ENCODE measurements at places on chromosomes 2 and 18.

DNA sequence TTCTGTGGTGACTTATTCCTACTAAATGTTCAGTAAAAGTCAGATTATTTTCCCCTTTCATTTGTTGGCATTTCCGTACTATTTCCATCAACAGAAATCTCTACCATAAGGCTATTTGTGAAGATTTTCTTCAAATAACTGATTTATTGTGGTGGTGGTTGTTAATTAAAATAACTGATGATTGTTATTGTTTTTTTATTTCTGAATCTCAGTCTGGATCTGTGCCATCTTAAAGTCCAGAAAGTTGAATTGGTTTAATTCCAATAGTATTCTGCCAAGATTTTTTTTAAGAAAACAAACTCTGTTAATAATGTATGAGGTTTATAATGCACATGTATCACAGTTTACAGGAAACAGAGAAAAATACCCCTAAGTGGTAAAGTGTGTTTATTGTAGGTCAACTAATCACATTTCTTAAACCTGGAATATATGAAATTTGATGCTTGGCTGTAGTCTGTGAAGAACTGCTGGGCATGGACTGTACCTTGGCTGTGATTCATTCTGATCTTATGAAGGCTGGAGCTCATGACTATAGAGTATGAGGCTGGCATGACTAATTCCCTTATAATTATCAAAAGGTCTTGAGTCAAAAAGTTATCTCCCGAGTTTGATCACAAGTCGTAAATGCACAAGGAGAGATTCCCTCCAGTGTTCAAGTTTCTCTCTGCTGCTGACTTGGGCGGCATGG, 134.2 kb upstream of the RND3 start:
- no peak for DNase-seq

- DNase-seq = no peak
These were observed 29.5 kb downstream of the DIPK1C start for GRCh38 chr18:74427442-74428112.

GRCh38 chr2:207722773-207723424, 11.5 kb downstream of the CCNYL1 start:
- DNase-seq = no peak

- DNase-seq = no peak
These were observed 22.4 kb downstream of the PTPN2 start for GRCh38 chr18:12861637-12862036.

GRCh38 chr2:168422584-168422983, 33.5 kb upstream of the CERS6 start:
- DNase-seq = peak; percentile 19

GRCh38 chr18:34522603-34523002, 187.5 kb upstream of the DTNA start:
- no peak for DNase-seq

GRCh38 chr2:86235196-86235980, 36.1 kb downstream of the MRPL35 start:
- no peak for DNase-seq
